ENCODE measurements at places on chromosomes 6 and 20.
A peak's percentile ranks its signal among the peaks of the same experiment; 100 is the strongest.

GRCh38 chr6:70028926-70029325, 162.6 kb downstream of the COL19A1 start:
- DNase-seq, result no peak

- DNase-seq, result no peak
Measured at GRCh38 chr6:122619309-122619708, 9.1 kb downstream of the PKIB start.

DNA sequence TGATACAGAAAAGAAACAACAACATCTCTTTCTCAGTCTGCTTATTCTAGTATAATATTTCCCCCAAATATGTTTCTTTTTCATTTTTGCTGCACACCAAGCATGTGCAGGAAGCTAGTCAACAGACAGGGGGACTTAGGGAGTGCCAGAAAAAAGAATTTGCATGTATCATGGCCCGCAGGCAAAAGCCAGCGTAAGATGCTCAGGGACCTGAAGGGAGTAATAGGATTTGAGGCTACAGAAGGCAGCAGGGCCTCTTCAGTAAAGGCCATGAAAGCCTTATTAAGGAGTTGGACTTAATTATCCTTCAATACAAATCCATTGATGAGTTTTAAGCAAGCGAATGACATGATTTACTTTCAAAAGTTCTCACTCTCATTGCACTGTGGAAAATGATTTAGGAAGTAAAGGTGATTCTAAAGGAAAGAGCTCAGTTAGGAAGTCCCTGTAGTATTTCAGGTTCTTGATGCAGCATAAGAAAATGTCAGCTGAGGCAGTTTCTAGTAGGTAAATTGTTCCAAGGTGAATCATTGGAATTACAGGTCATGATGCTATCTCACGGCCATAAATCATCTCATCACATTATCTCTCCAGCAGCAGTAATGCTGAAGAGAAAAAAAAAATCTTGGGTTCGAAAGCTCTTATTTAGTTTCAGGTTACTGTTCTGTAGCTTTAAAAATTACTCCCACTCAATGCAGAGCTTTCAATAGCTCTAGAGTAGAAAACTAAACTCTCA, 94.8 kb downstream of the PTCHD4 start:
- no peak for DNase-seq

GRCh38 chr6:129598244-129599187, 111.5 kb downstream of the ARHGAP18 start:
- peak; percentile 75 for DNase-seq

DNA sequence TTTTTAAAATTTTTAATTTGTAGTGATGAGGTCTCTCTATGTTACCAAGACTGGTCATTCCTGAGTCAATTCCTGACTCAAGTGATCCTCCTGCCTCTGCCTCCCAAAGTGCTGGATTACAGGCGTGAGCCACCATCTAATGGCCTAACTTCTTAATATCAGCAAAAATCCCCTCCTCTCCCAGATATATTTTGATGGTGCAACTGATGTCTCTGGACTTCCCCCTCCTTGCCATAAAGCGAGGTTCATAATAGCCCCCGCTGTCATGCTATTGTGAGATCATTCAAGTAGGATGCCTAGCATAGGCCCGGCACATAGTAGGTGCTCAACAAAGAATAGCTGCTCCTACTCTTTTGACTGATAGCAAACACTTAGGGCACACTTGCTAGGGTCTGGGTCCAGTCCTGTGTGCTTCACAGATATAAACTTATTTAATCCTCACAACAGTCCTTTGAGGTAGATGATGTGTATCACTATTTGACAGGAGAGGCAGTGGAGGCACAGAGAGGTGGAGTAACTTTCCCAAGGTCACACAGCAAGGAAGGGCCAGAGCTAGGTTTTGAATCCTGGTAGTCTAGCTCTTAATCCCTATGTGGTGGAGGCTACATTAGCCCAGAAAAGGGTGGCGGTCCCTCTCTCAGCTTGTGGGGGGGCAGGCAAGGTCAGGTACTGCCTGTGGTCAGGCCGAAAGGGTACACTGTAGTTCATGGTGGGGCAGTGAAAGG, 14.6 kb downstream of the SRC start:
- DNase-seq, result no peak

DNA sequence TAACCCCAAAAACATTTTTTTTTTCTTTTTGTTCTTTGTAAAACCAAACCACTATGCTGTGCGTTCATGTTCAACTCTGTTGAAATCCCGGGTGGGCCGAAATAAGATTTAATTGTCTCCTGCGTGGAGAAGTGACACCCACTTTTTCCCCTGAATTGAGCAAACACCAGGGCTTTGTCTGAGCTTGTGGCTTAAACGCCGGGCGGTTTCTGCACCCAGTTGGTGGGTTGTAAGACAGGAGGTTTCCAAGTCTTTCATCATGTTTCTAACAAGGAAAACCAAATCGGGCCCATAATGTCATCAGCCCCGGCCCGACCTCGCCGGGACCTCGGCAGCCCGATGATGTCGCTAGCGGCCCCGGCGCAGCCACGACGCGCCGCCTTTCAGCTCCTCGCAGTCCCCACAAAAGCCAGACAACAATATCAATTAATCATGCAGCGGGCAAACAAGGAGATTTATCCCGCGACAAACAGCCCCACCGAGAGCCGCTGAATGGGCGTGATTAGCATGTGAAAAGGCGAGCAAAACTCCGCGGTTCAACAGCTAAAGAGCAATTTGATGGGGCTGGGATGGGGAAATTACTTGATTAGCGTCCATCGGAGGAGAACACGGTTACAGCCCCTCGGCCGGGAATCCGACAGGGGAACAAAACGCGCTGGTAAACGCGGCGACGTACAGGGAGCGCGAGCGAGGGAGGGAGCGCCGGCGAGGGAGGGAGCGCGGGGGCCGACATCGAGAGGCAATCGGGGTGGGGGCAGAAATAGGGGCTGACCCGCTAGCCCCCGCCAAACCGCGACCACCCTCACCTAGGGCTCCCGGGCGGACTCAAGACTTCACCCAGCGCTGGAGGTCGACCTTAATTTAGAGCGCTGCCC, 5.3 kb downstream of the LINC00237 start:
- DNase-seq, result no peak

DNA sequence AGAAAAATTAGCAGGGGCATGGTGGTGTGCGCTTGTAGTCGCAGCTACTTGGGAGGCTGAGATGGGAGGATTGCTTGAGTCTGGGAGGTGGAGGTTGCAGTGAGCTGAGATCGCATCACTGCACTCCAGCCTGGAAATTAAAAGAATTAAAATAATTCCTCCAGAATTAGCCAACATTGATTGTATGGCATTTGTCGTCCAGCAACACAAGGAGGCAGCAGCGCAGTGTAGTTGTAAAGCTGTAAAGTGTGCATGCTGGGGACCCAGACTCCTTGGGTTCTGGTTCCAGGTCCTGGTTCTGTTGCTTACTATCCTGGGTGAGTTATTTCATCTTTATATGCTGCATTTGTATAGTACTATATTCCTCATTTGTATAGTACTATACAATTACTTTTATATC, 41.4 kb downstream of the PEX7 start:
- no peak for DNase-seq

DNA sequence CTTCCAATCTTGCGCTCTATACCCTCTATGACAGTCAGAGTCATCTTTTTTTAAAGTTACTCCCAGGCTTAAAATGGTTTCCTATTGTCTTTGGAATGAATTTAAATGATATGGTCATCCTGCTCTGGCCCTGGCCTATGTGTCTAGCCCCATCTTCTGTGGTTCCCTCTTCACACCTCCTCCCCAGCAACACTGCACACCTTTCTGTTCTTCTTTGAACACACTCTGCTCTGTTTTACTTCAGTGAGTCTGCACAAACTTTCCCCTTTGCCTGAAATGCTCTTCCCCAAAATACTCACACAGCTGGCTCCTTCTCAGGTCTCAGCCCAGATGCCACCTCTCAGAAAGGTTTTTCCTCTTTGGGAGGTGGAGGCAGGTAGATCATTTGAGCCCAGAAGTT, 132.7 kb downstream of the FYN start:
- DNase-seq, result no peak

GRCh38 chr6:33975661-33976436, 170.0 kb downstream of the GRM4 start:
- DNase-seq, result no peak

- DNase-seq, result no peak
Measured at GRCh38 chr6:33391922-33392594, 435 bp downstream of the KIFC1 start.

- DNase-seq, result no peak
Measured at GRCh38 chr6:53090576-53090975, 25.4 kb downstream of the FBXO9 start.

- no peak for DNase-seq
Measured at GRCh38 chr6:18263418-18264218, 712 bp downstream of the DEK start.

DNA sequence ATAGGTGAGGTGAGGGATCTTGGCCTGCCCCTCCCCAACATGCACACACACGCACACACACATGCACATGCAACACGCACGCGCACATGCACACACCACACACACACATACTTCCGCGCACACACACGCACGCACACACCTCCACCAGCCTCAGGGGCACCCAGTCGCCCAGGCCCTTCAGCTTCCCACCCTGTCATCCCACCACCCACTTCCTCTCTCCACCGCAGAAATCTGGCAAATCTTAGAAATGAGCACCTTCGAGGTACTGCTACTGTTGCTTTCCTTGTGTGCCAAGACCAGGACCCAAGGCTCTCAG, 1.2 kb downstream of the SPDEF start:
- no peak for DNase-seq

DNA sequence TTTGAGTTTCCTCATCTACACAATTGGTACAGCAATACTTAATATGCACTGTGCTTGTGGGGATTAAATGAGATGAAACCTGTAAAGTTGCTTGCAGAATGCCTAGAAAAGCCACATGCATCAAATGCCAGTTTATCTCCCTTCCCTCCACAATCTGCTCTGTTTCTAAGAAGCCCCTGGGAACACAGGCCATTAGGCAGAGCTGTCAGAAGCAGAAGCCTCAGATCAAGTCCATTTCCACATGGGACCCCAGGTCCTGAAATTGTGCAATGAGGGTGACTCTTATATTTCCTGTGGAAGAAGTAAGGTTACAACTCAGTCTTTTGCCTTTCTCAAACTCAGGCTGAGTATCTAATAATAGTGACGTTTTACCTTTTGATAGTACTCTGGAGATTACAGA, 737.4 kb downstream of the KIF16B start:
- DNase-seq, result no peak

- DNase-seq, result no peak
Measured at GRCh38 chr6:4743062-4743461, 33.1 kb upstream of the CDYL start.

- no peak for DNase-seq
Measured at GRCh38 chr20:55205665-55206064, 730.3 kb downstream of the DOK5 start.

GRCh38 chr20:34068001-34068400, 44.0 kb downstream of the EIF2S2 start:
- DNase-seq, result no peak

GRCh38 chr6:118678866-118679265, 27.5 kb upstream of the CEP85L start:
- DNase-seq, result no peak

DNA sequence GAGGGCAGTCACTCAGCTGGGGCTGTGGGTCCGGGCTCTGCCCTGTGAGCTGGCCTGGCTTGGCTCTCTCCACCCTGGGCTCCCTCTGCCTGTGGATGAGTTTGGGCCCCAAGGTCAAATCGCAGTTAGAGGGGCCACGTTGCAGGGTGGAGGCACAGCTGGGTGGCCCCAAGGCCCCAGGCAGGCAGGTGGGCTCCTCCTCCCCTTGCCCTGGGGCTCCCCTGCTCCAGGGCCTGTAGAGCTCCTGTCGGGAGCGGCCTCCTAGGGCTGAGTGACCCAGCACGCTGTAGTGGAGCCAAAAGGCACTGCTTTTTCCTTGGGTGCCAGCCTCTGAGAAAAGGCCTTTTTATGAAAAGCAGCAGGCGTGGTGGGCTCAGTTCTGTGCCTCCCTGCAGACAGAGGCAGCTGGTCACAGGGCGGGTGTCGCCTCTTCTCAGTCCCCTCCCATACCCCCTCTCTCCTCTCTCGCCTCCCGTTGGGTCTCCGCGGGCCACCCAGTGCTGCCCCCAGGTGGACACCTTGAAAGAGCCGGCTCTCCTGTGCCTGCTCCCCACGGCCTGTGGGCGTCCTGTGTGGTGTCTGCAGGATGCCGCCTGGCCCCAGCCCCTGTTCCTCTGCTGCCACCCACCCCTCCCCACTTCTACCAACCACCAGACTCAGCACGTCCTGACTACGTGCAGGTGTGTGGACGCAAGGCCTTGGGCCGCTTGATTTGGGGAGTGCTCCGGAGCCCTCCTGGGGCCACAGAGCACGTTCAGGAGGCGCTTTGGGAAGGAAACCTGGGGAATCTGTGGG, 13.2 kb downstream of the SS18L1 start:
- no peak for DNase-seq

DNA sequence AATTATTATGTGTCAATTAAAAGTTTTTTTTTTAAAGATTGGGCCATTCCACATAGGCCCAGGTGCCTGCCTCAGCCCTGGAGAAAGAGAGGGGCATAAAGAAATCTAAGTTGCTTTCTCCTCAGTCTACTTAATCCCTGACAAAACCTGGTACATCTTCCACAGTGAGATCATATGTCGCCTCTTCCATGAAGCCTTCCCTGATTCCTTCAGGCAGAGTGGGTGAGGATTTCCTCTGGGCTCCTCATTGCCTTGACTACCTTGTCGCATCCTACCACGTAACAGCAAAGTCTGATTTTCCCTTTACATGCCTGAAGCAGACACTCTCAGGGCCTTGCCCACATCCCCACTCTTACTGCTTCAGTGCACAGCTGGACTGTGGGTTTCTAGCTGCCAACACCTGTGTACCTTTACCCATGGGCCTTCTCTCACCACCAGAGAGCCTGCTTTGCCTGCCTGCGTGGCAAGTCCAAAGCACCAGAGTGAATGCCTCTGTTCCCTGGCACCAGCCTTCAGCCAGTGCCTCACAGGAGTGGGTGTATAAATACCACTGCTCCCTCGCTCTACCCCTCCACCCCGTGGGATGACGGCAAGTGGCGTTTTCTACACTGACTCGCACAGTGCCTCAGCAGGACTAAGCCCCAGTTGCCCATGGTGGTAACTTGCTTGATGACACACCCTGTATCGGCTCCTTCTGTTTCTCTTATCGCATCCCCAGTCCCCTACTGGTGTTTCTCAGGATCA, 68.0 kb downstream of the EYA2 start:
- no peak for DNase-seq

- DNase-seq, result no peak
Measured at GRCh38 chr20:63839620-63840019, 8.6 kb upstream of the ZBTB46 start.

- DNase-seq, result no peak
Measured at GRCh38 chr6:124119596-124119995, 315.9 kb downstream of the NKAIN2 start.

Measured in glomerular endothelial cell (primary cell).